Stimulated activated CD8-positive, alpha-beta memory T cell treated with anti-CD3 and anti-CD28 coated beads, Interleukin-4, amount 100 ng/mL, for 1 hour (primary cell): ENCODE measurements at places on chromosomes 12 and 14.

DNA sequence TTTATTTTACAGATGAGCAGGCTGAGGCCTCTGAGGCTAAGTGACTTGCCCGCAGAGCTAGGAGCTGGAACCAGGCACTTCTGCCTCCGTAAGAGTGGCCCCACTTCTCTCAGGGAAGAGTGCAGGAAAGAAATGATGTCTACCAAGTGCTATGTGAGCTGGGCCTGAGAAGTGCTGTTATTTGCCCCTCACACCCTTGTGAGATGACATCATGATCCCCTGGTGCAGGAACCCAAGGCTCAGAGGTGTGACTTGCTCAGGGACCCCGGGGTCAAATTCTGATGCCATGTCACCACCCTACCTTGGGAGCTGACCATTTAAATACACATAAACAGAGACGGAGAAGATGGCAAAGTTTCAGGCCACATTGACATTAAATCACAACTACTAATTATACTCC is 63.7 kb upstream of the DDX11 start:
- no peak for DNase-seq

DNA sequence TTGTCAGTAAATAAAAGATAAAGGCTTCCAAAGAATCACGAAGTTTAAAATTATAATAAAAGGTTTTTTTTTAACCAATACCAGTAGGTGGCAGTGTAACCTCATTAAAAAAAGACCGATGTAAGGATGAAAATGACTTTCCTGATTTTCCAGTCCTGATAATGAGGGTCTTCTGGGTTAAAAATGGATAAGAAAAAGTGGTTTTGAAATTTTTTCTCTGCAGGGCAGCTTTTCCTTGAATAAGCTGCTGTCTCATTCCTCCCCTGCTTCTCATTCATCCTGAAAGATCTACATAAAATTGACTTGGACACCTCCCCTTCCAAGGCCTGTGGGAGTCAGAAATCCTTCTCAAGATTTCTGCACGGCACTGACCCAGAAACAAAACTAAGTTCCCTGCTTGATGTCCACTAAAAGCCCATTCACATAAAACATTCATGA is 58.9 kb upstream of the FBXO33 start:
- DNase-seq = no peak

DNA sequence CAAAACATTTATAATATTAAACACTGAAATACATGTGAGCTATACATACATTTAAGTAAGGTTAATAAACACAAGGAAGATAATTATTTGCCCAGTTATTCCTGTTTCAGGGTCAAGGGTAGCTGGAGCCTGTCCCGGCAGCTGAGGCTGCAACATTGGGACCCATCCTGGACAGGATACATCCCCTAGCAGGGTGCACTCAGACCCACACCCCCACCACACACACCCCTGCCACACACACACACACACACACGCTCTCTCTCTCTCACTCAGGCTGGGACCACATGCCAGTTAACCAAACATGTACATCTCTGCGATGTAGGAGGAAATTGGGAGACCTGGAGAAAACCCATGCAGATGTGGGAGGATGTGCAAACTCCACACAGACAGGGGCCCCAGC is 112.6 kb upstream of the TMCC3 start:
- DNase-seq = no peak

DNA sequence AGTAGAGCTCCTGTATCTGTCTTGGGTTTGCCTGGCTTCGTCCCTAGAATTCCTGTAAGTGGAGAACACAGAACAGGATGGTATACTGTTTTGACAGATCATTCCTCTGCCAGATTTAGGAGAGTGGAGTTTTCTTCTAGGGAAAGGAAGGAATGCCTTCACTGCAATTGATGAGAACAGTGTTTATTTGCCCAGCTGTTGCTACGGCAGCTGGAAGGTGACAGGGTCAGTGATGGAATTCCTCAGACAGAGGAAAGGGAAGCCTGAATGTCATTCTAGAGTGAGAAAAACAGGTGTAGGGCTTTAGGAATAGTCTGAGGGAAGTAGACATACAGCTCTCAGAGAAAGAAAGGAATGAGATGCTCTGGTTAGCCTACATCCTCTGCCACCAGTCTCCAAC is 11.7 kb downstream of the CSRNP2 start:
- no peak for DNase-seq

DNA sequence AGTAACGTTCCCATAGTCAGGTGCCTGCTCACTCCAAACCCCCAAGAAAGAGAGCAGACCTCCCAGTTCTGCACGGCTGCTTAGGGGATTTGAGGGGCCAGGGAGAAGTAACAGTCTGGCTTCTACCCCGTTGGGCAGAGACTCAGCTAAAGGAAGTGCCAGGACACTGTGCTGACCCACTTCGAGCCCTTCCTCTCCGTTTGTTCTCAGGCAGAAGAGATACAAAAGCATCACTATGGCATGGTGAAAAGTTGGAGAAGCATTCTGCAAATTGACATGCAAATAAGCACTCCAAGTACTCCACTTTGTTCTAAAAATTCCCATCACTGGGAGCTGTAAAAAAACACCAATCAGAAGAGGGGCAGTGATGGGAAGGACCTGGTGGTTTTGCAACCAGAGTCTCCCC is 239.1 kb downstream of the EGLN3 start:
- no peak for DNase-seq

DNA sequence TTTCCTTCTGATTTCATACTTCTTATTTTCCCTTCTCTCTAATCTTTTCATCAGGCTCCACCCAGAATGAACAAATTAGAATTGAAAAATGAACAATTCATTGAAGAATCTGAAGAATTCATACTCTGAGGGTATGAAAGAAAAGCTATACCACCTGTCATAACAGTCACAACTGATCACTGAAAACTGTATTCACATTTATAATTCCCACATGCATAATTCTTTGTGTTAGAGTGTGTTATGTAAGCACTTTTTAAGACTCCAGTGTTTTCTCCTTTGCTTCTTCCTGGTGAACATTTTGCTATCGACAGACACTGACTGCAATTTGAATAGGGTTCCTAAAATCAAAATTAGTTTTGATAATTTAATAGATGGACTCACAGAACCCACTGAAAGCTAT is 271.2 kb downstream of the SLC16A7 start:
- no peak for DNase-seq

DNA sequence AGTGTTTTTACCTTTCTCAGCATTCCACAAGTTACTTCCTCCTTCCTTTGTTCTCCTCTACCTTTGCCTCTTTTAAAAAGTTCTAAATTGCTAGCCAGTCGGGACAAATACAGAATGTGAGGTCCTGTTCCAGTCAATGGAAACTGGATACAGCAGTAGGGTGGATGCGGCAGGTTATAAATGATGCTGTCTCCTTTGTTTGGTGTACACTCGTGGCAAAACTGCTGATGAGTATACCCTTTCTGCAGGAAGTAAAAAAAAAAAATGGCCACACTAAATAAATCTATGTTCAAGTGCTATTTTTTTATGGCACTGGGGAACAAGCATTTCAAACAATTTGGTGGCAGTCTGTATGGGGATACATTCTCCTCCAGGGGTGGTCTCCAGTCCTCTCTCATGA is 27.5 kb downstream of the KLRK1 start:
- DNase-seq = no peak

DNA sequence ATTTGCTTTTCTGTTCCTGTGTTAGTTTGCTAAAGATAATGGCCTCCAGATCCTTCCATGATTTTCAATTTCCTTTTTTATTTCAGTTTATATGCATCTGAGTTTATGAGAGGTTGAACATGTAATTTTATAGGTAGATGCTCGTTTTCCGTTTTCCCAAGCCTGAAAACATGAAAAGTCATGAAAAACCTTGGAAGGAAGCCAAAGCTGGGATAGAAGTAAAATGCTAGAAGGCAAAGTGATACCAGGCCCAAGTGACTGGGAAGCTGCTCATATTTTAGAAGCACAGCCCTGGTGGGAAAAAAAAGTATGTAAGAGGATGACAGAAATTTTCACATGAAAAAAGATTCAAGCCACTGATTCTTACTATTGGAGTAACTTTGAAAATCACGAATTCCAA is 290.8 kb downstream of the PRKD1 start:
- no peak for DNase-seq

- no peak for DNase-seq
Measured at GRCh38 chr12:12540261-12541013, 22.2 kb downstream of the DUSP16 start.

DNA sequence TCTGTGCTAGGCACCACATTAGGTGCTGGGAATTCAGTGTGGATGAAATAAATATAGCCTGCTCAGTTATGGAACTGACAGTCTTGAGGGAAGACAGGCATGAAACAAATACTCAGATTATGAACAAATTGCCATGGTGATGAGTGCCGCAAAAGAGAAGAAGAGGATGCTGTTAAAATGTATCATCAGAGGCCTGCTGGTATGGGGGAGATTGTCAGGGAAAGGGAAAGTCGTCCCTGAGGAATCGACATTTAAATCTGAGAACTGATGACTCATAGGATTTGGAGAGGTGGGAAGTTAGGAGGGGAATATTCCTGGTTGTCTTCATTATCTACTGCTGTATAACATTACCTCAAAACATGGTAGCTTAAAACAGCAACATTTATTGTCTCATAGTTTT is 42.0 kb downstream of the PPP1R36 start:
- DNase-seq = no peak

DNA sequence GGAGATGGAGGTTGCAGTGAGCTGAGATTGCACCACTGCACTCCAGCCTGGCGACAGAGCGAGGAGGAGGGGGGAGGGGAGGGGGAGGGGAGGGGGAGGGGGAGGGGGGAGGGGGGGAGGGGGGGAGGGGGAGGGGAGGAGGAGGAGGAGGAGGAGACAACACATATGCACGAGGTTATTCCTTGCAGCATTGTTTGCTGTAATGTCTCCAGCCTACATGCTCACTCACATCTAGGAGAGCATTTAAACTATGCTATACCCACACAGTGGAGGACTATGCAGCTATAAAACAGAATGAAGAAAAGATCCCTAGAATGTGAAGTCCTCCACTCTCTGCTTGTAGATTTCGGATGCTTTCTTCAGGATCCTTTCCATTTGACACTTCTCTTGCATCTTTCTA is 3.5 kb upstream of the HIGD1C start:
- DNase-seq = no peak

DNA sequence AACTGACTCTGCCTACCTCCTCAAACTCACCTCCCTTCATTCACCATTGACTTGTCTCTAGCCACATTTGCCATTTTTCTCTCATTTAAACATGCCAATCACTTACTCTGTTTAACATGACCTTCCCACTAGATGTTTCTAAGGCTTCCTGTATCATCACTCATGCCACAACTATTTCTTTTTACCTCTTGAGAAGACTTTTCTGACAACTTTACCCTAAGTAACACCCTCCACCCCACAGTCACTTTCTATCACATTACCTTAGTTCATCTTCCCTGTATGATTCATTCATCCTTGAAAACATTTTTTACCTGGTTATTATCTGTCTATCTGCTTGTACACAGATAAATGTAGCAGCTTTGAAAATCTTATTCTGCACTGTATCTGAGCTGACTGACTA is 19.4 kb downstream of the PLCZ1 start:
- DNase-seq = no peak

- DNase-seq = no peak
Measured at GRCh38 chr14:105120056-105120455, 48.5 kb downstream of the JAG2 start.

GRCh38 chr14:101843665-101844064 is 82.2 kb downstream of the PPP2R5C start:
- DNase-seq = no peak

DNA sequence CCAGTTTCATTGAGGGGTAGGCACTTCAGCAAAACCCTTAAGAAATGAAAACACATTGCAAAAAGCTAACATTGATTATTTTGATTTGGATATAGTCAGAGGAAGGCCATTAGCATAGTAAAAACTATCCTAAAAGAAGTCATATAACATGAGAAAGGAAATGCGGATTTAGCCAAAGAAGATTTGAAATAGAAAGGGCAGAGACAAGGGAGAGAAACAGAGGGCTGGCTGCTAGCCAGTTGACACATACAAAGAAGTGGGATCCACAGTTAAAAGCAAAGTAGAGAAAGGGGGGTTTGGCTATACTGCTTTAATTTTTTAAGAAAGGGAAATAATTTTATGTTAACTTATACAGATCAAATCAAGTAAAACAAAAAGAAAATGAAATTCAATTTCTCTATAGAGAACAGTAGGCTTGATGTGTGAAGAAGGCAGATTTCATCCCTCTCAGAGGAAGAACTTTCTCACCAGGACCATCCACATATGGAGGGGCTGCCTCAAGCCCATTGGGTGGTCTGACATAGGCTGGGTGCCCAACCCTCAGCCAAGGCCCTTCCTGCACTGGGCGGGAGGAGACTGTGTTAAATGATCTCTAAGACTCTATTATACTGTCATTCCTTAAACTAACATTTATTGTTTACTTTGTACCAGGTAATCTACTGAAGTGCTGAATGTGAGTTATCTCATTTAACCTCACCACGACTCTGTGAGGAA is 420.3 kb downstream of the CCDC91 start:
- DNase-seq = no peak
